Stimulated activated CD4-positive, alpha-beta T cell treated with anti-CD3 and anti-CD28 coated beads, Interleukin-15, amount 100 ng/mL, for 48 hours (primary cell): ENCODE measurements at places on chromosomes 7 and 10.

DNA sequence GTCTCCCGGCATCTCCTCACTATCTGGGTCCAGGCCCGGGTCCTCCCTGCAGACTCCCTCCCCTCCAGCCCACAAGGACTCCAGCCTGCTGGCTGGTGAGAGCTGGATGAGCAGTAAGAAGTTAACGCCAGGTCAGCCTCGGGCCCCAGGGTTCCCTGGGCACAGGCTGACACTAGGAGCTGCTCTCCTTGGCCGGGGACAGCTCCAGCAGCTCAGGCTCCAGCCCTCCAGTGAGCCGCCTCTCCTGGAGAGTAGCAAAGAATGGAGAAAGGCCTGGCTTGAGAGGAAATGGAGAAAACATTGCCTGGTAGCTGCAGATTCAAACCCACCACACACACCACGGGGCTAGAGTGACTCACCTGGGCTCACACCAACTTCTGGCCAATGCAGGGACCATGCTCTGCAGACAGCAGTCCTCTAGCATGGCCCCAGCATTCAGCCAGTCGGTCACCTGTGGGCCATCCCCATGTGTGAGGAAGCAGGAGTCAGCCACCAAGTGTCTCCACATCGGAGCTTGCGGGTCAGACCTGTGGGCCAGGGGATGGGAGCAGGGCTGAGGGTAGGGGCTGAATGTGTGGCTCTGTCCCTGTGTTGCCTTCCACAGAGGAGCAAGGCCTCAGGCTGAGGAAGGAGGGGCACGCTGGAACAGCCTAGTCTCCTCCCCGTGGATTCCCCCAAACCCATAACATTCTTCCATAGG lies 6.5 kb downstream of the SAP25 start:
- DNase-seq, result no peak

- DNase-seq, result no peak
Measured at GRCh38 chr10:77007834-77008233, 629.8 kb downstream of the KCNMA1 start.

DNA sequence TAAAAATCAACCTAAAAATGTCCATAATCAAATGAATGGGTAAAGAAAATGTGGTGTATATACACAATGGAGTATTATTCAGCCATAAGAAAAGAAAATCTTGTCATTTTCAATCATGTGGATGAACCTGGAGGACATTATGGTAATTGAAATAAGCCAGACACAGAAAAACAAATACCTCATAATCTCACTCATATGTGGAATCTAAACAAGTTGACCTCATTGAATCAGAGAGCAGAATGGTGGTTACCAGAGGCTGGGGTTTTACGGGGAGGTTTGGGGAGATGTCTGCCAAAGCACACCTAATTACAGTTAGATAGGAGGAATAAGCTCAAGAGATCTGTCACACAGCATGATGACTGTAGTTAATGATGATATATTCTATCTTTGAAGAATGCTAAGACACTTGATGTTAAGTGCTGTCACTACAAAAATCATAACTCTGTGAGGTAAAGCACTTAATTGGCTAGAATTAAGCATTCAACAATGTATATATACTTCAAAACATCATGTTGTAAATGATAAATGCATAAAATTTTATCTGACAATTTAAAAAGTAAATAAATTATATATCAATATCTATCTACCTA lies 39.1 kb upstream of the TNPO3 start:
- no peak for DNase-seq

DNA sequence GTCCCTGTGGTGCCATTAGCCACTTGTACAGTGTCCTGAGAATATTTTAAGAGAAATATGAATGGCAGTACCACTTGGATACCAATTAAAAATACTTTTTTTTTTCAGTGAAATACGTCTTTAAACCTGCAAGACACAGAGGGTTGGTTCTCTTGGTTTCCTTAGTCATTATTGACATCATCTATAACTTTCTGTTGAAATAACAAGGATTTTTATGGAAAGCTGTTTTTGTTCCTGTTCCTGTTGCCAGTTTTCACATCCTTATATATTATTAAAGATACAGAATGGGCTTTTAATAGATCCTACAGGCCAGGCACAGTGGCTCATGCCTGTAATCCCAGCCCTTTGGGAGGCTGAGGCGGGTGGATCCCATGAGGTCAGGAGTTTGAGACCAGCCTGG lies 579.9 kb downstream of the AUTS2 start:
- no peak for DNase-seq

- DNase-seq, result no peak
Measured at GRCh38 chr7:139932531-139932930, 103.5 kb downstream of the TBXAS1 start.

DNA sequence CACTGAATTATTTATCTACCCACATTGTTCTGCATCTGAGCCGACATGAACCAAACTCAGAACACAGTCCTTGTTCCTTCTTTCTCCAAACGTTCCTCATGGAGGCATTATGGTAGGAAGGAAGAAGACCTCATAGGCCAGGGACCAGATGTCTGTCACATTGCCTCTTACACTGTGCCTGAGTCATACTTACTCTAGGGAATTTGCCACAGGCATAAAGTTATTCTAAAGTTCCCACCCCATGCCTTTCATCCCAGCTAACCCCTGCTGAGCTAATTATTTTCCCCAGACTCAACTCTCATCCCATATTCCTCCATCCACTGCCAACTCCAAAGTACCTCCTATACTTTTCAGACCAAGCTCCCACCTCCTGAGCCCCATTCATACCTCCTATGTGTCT lies 21.2 kb downstream of the MAT1A start:
- no peak for DNase-seq

GRCh38 chr10:133381036-133381435 lies 2.0 kb downstream of the PAOX start:
- no peak for DNase-seq

DNA sequence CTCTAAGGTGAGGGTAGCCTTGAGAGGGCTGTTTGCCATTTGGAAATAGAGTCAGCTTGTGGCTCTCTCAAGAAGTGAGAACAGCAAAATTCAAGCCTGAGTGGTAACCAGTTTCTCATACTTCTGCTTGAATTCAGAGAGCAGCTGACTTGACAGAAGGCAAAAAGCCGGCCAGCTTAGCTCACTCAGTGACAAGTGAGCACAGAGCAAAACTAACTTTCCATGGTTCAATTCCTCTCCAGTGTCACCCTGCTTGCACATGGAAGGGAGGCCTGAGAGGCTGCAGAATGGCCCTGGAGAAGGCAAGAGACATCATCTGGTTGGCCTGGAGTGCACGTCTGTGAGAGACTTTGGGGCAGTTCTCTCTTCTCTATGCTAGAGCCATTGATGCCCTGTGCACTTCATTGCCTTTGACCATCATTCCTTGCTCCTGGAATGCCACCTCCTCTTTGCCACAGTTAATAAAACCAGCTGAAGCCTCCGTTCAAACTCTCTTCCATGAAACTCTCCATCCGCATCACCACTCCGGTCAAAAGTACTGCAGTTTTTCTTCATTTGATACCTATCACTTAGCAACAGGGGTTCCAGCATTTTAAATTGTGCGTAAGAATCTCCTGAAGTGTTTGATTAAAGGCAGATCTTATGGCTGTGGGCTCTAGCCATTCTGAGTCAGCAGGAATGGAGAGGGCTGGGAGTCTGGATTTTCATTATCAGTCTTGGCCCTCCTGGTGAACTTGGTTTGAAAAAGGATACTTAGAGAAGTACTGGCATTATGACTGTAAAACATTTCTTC lies 69.8 kb upstream of the PIK3CG start:
- DNase-seq, result no peak

GRCh38 chr7:149764481-149765398 lies 8.6 kb downstream of the ZNF467 start:
- no peak for DNase-seq

DNA sequence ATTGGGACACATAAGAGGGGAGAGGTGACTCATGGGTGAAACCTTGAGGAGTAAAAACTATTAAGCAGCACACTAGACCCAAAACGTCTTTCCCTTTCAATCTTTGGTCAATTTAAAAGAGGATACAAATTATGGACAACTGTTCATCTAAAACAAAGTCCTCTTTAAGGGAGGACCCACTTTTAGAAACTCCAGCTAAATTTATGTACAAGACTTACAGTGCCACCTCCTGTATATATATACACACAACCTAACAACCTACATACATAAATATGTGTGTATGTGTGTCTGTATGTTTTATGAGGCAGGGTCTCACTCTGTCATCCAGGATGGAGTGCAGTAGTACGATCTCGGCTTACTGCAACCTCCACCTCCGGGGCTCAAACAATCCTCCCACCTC lies 18.1 kb upstream of the ZC3HAV1 start:
- no peak for DNase-seq
